Cardiac muscle cell (in vitro differentiated cells and primary cell): ENCODE measurements at places on chromosomes 5 and 9. TPM values are rescaled to one million over a fixed set of nuclear protein-coding genes. Genes with fewer than 3 reads are reported as not detected.

DNA sequence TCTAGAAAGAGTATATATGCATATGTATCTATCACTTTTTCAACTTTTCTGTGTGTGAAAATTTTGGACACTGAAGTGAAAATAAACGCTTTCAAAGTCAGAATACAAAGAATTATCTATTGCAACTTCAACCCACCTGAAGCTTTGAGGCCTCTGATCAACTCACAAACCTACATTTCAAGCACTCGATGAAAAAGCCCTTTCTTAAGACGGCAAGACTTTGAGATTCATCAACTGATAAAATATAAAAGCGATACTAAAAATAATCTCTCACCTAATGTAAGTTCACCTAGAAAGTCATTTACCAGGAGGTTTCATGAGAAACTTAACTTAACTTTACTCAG, 1.2 kb downstream of the GOLPH3 start:
- no peaks in the 10 kb centered on the region for H3K27me3 ChIP-seq
- no peak for DNase-seq
- H3K4me3 ChIP-seq = peak overlapping the region; percentile 88
- peaks cover 13% of the 10 kb centered on the region for H3K4me1 ChIP-seq
- peaks cover 8% of the 10 kb centered on the region for H3K36me3 ChIP-seq
- H3K27ac ChIP-seq = peak overlapping the region; percentile 99

GRCh38 chr9:93256878-93257807, 73.2 kb downstream of the WNK2 start:
- no peaks in the 10 kb centered on the region for H3K27me3 ChIP-seq
- no peaks in the 10 kb centered on the region for H3K36me3 ChIP-seq
- no peak overlapping the region for H3K4me3 ChIP-seq
- no peaks in the 10 kb centered on the region for H3K4me1 ChIP-seq

- no peak overlapping the region for H3K27ac ChIP-seq
- H3K36me3 ChIP-seq = no peaks in the 10 kb centered on the region
- H3K4me1 ChIP-seq = peaks cover 4% of the 10 kb centered on the region
- no peak overlapping the region for H3K4me3 ChIP-seq
Measured at GRCh38 chr9:17191082-17191481, 56.2 kb downstream of the CNTLN start.

- DNase-seq = peak; percentile 45
- peaks cover 4% of the 10 kb centered on the region for H3K4me1 ChIP-seq
- peak overlapping the region; percentile 63 for H3K27ac ChIP-seq
- no peaks in the 10 kb centered on the region for H3K27me3 ChIP-seq
- no peak overlapping the region for H3K4me3 ChIP-seq
- H3K36me3 ChIP-seq = no peaks in the 10 kb centered on the region
Measured at GRCh38 chr5:16143361-16144049, 36.1 kb downstream of the MARCHF11 start.

DNA sequence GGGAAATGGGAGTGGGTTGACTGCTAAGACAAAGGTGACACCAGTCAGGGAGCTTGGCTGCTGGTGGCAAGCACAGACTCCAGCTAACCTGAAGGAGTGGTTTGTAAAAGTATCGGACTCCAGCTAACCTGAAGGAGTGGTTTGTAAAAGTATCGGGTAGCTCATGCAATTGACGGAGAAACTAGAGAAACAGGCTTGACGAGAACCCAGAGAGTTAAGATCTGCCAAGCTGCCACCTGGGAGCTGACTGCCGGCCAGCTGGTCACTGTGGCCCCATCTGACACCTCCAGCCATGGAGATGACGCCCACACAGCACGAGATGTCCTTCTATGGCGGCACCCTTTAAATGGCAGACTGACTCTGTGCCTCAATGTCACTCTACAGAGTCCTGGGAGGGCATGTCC, 28.3 kb upstream of the CRB2 start:
- no peak overlapping the region for H3K4me3 ChIP-seq
- no peak for DNase-seq
- no peak overlapping the region for H3K27ac ChIP-seq

GRCh38 chr5:1666812-1667588, 132.6 kb downstream of the MRPL36 start:
- DNase-seq = peak; percentile 81
- H3K4me3 ChIP-seq = peak overlapping the region; percentile 42
- H3K27ac ChIP-seq = no peak overlapping the region
- peaks cover 28% of the 10 kb centered on the region for H3K27me3 ChIP-seq

GRCh38 chr5:123294544-123294943, 128.7 kb downstream of the CEP120 start:
- H3K4me3 ChIP-seq = no peak overlapping the region
- H3K27me3 ChIP-seq = no peaks in the 10 kb centered on the region
- DNase-seq = no peak
- H3K27ac ChIP-seq = no peak overlapping the region
- no peaks in the 10 kb centered on the region for H3K4me1 ChIP-seq

- DNase-seq = no peak
- H3K4me1 ChIP-seq = no peaks in the 10 kb centered on the region
- no peak overlapping the region for H3K4me3 ChIP-seq
- H3K27ac ChIP-seq = no peak overlapping the region
- H3K36me3 ChIP-seq = no peaks in the 10 kb centered on the region
Measured at GRCh38 chr5:130532786-130533185, 628.5 kb downstream of the CHSY3 start.

GRCh38 chr9:105290418-105290817, 46.0 kb downstream of the SLC44A1 start:
- H3K36me3 ChIP-seq = no peaks in the 10 kb centered on the region
- DNase-seq = no peak
- H3K4me1 ChIP-seq = peaks cover 42% of the 10 kb centered on the region

GRCh38 chr9:19493174-19493811, 84.5 kb downstream of the ACER2 start:
- no peaks in the 10 kb centered on the region for H3K27me3 ChIP-seq
- H3K4me1 ChIP-seq = no peaks in the 10 kb centered on the region
- no peak overlapping the region for H3K4me3 ChIP-seq
- DNase-seq = peak; percentile 94

Gene ITGA1
- 2.9 and 6.8 TPM in 2 replicates for total RNA-seq

DNA sequence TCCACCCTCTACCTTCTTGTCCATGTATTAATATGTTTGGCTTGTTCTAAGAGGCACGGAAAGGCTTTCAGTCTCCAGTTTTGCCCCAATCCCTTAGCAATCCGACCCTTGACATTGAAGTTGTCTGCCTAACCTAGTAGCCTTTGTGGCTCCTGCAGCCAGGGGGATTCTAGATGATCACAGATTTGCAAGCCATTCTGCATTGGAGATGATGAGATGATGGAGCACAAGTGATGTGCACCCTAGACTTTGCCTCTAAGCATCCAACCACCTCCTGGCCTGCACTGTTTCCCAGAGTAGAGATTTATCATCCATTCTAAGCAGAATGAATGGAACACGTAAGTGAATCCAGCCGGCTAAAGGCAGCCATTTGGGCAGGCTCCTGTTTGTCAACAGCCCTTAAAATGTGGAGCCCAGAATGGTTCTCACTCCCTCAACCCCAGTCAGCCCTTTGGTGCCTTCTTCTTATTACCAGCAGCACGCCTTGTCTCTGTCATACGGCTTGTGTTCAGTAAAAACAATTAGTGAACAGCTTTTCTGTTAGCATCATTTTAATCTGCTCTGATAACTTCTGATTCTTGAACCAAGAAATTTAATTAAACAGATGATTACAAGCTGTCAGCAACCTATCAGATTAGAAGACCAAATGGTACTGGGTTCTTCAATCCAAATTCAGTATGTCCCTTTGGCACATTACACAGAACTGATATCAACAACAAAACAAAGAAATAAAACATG, 5.7 kb upstream of the TRAF1 start:
- H3K27me3 ChIP-seq = no peaks in the 10 kb centered on the region
- DNase-seq = no peak
- H3K4me3 ChIP-seq = no peak overlapping the region
- H3K4me1 ChIP-seq = peaks cover 20% of the 10 kb centered on the region
- no peak overlapping the region for H3K27ac ChIP-seq

Gene LCNL1
- total RNA-seq = 0.36 TPM in 1 of 2 replicates, not detected in the other

DNA sequence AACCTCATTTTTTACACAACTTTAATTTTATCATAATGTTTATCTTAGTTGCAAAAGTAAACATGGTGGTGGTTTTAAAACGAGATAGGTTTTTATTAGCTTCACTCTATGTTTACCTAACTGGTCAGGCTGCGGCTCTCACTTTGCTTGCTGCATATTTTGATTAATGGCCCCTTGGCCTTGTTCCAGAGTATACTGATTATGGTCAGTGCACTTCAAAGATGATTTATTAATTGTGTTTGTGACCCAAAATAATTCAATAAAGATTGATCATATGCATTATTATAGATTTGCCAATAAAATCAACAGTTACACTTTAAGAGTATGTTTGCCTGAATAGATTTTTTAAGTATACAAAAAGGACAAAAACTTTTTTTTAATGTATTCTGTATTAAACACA, 188.0 kb downstream of the XRCC4 start:
- H3K4me1 ChIP-seq = peaks cover 2% of the 10 kb centered on the region
- H3K27me3 ChIP-seq = no peaks in the 10 kb centered on the region
- H3K36me3 ChIP-seq = no peaks in the 10 kb centered on the region

DNA sequence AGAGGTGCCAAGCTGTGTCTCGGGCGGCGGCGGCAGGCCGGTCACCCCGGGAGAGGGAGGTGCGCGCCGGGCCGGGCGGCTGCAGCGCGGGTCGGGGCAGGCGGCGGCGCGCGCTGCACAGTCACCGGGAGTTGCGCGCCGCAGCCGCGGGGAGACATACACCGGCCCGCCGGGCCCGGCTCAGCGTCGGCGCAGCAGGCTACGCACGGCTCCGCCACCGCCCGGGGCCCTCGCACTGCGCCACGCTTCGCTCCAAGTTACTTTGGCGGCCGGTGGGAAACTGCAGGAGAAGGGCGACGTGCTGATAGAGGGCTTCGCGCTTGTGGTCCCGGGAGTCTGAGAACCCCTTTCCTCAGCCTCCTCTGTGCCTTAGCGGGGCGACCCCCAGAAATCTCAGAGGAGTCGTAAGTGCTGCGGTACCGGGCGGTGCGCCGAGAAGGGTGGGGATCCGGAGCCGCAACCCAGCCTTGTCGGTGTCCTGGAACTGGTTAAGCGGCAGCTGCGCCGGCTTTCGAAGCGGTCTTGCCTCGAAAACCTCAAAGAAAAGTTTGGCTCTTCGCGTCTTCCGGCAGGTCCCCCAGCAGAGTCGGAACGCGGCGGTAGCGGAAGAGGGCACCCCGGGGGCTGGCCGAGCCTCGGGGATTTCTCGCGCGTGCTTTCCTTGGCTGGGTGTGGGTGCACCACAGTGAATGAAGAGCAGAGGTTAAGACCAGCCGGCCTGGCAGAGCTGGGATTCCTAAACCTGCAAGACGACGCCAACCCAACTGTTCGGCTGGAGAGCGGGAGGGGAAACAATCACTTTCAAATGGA, at the start of gene EFNA5:
Gene EFNA5 (minus strand): TSS at position 6 of the 810 bp plus-strand sequence.
- peak; percentile 63 for DNase-seq
- no peaks in the 10 kb centered on the region for H3K36me3 ChIP-seq
- H3K27me3 ChIP-seq = peaks cover 31% of the 10 kb centered on the region
- H3K4me1 ChIP-seq = peaks cover 9% of the 10 kb centered on the region
- peak within 1 kb of the TSS; percentile 0 for H3K27ac ChIP-seq

DNA sequence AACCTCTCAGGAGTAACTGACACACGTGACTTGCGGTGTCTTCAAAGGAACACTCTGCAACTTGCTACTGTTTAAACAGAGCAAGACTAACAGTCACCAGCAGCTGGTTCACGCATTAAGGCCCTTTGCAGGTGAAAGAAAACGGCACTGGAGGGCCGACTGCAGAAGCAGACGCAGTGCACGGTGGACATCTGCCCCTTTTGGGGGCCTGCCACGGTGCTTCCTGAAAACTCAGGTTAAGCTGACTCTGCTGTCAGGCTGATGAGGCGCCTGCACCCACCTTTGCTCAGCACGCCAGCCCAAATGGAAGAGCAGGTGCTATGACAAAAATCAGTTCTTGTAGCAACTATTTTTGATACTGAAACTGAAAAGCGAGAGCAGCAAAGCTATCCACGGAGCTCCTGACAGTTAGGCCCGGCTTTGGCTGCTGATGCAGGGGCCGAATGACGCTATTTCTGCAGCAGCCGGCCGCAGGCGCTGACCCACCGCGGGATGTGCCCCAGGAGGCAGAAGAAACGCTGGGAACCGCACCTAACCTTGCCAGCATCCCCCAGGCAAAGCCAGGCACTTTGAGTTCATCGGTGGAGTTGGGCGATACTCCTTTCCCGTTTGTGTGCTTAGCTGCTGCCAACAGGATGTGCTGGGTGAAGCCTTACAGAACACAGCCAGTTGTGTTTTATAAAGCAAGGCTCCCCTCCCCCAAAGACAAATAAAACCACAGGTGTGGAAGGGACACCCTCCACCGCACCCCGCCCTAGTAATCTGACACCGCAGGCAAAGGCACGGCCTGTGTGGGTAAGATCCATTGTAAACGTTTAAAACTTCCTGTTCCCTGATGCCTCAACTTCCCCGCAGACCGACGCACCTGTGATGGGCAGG, 21.1 kb upstream of the TERT start:
- peak; percentile 4 for DNase-seq
- H3K27ac ChIP-seq = no peak overlapping the region
- H3K4me3 ChIP-seq = no peak overlapping the region
- no peaks in the 10 kb centered on the region for H3K27me3 ChIP-seq
- H3K36me3 ChIP-seq = peaks cover 23% of the 10 kb centered on the region

DNA sequence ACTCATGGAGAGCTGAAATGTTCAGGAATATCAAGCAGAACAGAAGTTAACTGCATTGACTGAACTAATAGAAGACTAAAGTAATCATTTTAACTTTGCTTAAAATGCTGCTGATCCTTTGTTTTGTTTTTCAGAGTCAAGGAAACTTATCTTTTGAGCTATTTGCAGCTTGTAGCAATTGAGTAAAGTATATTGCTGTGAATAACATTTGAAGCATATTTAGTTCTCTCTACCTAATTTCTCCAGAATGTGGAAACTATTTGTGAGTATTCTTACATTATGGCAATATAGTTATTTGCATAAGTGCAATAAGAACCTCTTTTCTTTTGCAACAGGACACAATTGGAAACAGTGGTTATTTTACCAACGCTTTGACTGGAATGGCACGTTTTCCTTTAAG, 5.3 kb upstream of the SOX30 start:
- H3K4me3 ChIP-seq = no peak overlapping the region
- H3K36me3 ChIP-seq = no peaks in the 10 kb centered on the region
- H3K27me3 ChIP-seq = no peaks in the 10 kb centered on the region
- no peak overlapping the region for H3K27ac ChIP-seq

Gene ZNF300
- total RNA-seq = 8.7 and 9.2 TPM in 2 replicates

DNA sequence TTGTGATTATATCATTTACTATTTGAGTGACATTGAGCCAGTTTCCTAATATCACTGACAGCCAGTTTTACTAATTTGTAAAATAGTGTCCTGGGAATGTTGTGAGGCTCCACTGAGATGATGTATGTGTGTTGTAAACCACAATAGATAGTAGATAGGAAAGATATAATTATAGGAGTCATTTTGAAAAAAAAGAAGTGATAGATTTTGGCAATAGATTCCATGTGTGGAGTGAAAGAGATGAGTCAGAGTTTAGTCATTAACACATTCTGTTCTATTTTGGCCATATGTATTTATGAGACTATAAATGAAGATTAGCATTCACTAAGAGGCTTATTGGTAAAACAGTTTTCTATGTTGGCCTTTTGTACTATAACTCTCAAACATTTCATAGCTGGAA, 388.2 kb downstream of the FAM170A start:
- H3K27ac ChIP-seq = no peak overlapping the region
- no peaks in the 10 kb centered on the region for H3K4me1 ChIP-seq
- no peaks in the 10 kb centered on the region for H3K27me3 ChIP-seq
- H3K4me3 ChIP-seq = no peak overlapping the region
